Osteoblast (primary cell): ENCODE measurements at places on chromosomes 16 and 17. TPM values are rescaled to one million over a fixed set of nuclear protein-coding genes. Genes with fewer than 3 reads are reported as not detected.

Gene KCNG4
- total RNA-seq, result not detected in 2 replicates

Gene TMEM88
- 0.29 and 0.36 TPM in 2 replicates for total RNA-seq

Gene NETO2
- total RNA-seq, result 3.5 and 5.8 TPM in 2 replicates

Gene CIBAR2
- total RNA-seq, result under 0.01 TPM in 1 of 2 replicates, not detected in the other

Gene PLXDC1
- 2.9 and 3.8 TPM in 2 replicates for total RNA-seq

Gene ENPP7
- total RNA-seq, result not detected in 2 replicates

DNA sequence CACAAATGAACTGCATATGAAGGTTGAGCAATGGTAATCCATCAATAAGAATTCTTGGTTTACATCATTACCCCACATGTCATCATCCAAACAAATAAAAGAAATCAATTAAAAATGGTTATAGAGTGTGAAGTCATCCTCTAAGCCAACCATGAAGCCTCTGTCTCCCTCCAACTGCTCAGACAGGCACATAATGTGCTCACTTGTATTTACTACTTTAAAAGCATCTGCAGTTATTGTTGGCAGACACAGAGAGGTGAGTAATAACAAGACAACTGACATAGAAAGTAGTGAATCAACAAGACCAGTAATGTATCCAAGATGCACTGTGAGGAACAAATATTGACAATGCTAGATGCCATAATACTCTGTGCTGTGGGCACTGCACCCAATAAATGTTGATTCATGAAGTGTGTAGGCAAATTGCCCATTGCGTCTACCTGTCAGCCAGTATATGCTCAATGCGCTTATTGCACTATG is 20.0 kb downstream of the ADAMTS18 start:
- DNase-seq, result no peak

DNA sequence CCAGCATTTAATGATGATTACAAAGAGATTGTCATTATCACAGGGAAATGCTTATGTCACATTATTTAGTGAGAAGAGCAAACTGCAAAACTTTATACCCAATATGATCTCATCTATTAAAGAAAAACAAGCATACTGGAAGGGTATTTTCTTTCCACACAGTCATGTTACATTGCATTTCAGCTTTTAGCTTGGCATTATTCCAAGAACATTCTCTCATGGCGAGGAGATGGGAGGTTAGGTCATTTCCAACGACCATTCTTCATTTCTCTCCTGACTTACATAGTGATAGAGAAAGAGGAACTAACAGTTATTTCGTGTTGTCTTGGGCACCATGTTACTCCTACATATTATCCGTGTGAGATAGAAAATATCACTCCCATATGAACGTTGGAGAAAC is 309.4 kb upstream of the XYLT1 start:
- no peak for DNase-seq

DNA sequence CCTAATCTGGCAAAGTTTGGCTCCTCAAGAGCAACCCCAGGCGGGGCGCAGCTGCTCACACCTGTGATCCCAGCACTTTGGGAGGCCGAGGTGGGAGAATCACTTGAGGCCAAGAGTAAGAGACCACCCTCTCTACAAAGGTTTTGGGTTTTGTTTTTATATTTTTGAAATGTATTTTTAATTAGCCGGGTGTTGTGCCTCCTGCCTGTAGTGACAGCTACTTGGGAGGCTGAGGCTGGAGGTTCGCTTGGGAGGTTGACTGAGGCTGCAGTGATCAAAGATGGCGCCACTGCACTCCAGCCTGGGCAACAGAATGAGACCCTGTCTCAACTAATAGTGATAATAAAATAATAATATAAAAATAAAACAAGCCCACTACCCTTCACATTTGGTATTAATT is 756 bp upstream of the USP7 start:
- DNase-seq, result no peak

DNA sequence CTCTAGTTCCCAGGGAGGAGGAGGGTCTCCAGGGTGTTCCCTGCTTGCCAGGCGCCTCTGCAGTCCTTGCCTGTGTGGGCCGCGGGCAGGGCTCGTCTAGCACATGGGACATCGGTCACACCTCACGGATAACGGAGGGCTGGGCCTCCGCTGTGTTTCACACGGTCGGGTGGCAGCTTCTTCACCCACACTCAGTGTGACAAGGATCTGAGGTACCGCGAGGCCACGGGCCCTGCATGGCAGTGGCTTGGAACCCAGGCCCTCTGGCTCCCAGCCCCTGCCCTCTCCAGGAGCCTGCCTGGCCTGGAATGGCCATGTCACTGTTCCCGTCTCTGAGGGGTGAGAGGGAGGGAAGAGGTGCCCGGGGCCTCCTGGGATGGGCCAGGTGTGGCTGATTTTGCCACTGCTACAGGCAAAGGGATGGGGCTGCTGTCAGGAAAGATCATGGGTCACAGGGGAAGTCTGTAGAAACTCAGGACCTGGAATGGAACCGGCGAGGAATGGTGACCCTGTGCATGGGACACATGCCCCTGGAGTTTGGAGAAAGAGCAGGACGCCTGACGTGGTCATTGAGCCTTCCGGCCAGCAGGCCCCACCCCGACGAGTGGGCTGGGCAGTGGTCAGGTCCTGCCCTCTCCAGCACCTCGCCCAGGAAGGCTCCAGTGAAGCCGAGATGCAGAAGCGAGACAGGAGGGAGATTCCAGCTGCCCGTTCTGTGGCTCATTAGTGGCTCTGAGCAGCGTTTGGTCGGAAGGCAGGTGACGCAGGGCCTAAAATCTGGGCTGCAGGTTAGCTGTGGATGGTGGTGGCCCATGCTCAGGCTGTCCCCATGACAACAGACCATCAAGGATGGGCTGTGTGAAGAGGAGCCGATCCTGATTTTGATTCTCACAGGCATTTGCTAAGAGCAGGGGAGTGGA is 76.5 kb upstream of the GSE1 start:
- DNase-seq, result no peak

DNA sequence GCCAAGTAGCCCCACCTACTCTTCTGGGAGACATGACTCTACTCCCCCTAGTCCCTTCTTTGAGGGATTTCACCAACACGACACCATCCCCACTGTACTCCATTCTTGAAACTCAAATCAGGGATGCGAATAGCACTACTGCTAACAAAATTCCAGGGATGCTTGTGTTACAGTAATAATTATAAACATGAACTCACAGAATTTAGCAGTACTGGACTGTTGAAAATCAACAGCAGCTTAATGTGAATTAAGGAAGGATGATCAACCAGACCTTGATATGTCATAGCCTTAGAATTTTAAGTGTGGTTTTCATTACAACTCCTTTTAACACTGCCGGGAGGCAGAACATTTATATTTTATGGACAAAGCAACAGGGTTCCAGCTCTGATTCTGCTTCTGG is 37.9 kb downstream of the AMFR start:
- DNase-seq, result no peak

DNA sequence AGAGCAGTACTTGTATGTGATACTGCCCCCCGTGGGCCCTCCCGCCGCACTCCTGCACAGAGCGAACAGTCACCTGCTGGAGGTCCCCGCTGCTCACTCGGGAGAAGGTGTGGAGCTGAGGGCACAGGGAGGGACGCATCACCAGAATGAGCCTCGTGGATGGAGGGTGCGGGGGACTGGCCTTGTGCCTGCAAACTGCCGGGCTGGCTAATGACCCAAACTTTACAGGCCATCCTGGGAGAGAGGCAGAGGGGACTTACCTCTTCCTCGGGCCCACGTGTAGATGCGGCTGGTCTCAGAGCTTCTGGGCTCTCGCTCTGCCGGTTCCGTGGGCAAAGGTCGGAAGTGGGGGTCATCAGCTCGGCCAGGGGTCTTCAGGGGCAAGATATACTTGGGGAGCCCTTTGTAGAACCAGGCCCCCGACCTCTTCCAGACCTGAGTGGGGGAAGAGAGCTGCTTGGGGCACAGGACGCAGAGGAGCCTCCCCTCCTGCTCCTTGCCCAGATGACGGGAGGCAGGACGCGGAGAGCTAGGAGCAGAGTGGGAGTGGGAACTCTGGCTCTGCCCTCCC is 65.5 kb upstream of the DOC2B start:
- DNase-seq, result peak; percentile 45

DNA sequence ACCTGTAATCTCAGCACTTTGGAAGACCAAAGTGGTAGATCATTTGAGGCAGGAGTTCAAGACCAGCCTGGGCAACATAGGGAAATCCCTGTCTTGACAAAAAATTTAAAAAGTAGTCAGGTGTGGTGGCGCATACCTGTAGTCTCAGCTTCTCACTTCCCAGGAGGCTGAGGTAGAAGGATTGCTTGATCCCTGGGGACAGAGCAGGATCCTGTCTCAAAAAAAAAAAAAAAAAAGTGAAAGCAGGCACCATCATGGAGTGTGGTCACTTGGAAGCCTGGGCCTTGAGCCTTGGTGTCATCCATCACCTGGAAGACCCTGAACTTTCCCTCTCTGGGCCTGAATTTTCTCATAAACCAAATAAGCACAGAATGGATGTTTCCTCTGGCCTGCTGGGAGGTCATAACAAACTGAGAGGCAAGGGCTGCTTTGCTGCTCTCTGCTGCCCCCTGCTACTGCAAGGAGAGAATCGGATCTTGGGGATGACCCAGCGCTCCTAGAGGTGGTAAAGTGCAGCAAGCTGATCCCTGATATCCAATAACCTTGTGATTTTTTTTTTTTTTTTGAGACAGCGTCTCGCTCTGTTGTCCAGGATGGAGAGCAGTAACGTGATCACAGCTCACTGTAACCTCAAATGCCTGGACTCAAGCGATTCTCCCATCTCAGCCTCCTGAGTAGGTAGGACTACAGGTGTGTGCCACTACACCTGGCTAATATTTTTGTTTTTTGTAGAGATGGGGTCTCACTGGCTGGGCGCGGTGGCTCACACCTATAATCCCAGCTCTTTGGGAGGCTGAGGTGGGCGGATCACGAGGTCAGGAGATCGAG is 75.9 kb upstream of the RNU2-1 start:
- DNase-seq, result no peak

DNA sequence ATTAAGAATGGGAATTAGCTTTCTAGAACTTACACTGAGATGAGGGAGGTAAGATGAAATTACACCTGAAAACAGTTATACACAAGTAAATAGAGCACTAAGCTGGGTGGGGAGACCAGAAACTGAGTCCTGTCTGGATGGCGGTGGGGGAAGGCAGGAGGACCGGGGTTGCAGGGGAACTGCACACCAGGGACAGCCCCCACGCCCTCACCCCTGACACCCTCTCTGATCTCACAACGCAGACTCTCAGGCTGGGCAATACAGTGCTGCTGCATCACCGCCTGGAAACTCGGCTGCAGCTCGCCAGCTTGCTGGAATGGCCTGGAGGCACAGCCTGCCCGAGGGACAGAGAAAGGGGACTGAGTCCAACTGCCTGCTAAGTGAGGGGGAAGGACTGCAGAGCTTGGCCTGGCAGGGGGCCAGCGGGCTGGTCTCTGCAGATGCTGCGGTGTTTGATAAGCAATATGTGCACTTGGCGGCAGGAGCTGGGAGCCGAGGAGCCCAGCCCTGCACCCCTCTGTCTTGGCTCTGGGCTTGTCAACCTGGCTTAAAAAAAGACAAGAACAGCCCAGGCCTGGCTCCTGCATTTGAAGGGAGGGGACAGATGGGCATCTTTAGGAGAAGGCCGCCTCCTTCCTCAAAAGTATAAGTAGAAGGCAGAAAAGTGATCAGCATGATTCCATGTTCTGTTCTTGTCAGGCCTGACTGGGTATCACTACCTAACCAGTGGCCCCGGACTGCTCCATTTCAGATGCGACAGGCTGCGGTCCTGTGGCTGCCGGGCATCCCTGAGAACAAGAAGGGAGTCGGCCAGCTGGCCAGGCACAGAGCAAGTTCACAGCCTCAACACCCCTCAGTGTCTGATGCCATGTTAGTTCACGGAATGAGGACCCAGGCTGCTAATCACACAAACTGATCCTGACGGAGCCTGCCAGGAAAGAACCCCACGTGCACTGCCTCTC is 30.2 kb downstream of the SPHK1 start:
- peak; percentile 68 for DNase-seq

- DNase-seq, result peak; percentile 96
Observed at GRCh38 chr16:649631-650030, 466 bp downstream of the WDR90 start.

GRCh38 chr17:65554553-65555223 is 6.8 kb downstream of the AXIN2 start:
- peak; percentile 54 for DNase-seq

- no peak for DNase-seq
Observed at GRCh38 chr17:29021226-29021625, 15.4 kb upstream of the SEZ6 start.

DNA sequence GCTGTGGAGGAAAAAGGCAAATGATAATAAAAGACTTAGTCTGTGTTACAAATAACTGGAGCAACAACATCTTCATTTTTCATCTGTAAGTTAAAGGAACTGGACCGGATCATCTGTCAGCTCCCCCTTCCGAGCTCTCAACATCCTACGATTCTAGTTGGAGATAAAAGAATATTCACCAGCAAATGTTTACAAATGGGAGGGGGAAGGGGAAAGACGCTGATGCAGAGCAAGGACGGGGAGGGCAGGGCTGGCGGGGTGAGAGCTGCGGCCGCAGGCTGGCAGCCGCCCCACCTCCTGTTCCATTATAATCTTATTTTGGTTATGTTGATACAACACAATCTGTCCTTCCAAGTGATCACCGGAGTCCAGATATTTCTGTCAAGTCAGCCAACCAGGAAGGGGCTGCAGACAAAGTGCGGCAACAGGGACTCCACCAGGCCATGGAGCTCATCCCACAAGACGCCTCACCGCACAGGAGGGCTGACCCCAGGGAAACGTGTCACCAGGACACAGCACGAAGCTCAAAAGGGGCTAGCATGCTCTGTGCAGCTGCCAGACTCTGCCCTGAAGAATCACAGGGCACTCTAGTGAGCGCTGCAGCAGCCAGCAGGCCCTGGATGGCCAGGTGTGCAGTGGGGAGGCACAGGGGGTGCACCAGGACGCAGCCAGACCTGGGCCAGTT is 19.7 kb downstream of the FBXO31 start:
- peak; percentile 73 for DNase-seq

DNA sequence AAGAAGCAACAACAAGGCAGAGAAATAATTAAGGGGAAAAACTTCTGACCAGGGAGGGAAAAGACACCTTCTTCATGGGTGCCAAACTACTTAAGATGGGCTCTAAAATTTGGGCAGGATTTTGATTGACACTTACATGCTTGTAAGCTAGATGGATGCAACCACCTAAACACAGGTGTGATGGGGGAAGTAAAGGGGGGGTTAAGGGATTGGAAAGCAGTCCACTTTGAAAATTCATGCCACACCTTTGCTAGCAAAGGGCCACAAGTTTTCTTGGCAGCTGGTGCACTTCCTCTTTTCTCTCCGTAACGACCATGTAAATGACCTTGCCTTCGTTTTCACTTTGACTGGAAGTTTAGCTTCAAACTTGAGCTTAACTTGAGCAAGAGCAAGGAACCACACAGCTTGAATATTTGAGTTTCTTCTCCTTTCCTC is 14.3 kb upstream of the PRKAR1A start:
- DNase-seq, result no peak

- DNase-seq, result peak; percentile 85
Observed at GRCh38 chr17:38867179-38867967, 2.5 kb upstream of the LASP1 start.

GRCh38 chr16:56409195-56409594 is 16.1 kb downstream of the AMFR start:
- DNase-seq, result peak; percentile 81
